ENCODE measurements at places on chromosomes 1 and 21.

GRCh38 chr1:225319871-225320270 is 108.0 kb downstream of the LBR start:
- DNase-seq = no peak

GRCh38 chr1:44701141-44701573 is 26.6 kb downstream of the ARMH1 start:
- no peak for DNase-seq

DNA sequence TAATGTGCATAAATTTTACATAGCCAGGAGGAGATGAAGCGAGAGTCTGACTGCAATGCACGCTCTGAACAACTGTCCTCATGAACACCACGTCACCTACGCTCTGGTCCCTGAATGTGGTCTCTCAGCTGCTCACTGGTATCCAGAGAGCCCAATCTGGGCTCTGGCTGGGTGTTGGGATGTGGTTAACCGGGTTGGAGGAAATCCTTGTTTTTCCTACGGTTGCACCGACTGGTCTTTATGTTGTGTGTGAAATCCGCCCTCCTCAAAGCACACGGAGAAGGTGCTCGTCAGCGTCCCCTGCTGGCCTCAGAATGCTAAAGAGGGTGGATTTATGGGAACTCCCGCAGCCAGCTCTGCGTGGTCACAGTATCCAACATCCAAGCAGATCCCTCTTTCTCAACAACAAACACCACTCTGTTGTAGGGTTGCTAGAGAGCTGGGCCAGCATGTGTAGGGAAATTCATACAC is 51.8 kb upstream of the FAM89A start:
- no peak for DNase-seq

GRCh38 chr1:11981378-11982009 is 1.2 kb downstream of the MFN2 start:
- no peak for DNase-seq

DNA sequence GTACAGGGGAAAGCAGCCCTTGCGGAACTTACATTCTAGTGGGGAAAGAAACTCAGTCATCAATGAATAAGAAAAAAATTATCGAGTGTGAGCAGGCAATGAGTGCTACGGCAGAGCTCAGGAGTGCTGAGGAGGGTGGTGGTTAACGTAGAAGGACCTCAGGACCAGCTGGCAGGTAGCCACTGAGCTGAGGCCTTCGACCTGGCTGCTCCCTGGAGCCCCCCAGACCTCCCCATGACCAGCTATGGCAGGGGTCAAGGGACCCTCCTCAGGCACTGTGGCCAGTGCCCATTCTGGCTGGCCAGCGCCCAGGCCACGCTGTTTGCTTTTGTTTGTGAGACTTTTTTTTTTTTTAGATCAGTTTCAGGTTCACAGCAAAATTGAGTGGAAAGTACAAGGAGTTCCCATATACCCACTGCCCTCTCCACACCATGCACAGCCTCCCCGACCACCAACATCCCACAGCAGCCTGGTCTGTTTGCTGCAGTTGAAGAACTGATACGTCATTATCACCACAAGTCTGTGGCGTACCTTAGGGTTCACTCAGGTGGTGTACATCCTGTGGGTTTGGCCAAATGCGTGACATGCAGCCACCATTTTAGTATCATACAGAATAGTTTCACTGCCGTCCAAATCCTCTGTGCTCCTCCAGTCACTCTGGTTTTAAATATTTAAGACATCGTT is 11.8 kb upstream of the TTC22 start:
- no peak for DNase-seq

DNA sequence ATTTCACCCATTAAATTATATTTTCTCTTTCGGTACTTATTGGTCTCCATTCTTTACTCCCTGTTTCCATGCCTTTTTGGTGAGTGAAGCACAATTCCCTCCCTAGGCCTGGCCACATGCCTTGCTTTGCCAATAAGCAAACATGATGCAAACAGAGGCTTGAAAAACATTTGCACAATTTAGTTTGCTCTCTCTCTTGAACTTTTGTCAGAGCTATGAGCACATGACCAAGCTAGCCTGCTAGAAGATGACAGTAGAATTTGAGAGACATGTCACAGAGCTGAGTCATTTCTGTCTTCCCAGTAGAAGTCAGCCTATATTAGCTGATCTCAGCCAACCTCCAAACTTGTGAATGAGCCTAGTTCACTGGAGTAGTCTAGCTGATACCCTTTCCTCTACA is 24.6 kb downstream of the ANGPTL3 start:
- DNase-seq = no peak

DNA sequence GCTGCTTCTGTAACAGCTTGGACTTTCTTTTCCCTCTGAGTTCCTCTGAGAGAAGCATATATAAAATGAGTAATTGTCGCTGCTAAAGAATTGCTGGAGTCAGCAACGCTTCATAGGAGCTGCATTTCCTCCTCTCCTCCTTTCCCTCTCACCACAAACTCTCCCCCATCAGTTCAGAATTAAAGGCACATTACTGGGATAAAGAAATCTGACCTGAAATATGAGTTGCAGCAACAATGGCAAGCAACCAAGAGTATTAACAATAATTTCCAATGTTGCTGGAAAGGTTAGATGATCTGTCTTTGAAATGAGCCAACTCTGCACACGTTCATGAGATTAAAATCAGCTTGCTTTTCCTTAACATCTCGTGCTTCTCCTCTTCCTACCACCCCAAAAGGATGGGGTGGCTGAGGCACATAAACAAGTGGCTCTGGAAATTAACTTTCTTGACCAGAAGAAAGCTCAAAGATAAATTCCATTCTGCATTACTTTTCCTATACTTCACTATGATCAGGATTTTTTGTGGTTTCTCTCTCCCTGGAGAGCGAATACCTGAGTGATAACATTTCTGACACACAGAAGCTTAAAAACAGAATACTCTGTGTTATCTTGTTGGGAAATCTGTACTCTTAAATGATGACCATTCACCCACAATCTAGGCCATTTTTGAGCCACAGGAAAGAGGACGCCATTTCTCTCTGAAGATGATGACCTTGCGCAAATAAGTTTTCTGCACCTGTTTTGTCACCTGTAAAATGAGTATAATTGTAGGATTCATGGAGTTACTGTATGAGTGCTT is 90.2 kb downstream of the TGFBR3 start:
- no peak for DNase-seq

DNA sequence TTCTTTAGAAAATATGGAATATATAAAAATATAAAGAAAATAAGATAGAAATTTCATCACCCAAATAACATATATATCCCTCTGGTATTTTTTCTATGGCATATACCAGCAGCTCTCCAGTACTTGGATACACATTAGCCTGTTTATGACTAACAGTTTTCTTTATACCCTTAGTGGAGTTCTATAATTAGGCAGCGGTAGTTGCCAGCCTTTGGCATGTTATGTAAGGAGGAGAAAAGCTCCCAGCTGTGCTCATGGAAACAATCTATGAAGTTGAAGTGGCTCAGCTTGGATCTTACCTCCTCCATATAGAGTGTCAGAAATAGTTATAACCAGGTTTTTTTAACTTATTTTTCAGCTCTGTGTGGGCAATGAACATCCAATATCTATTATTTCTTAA is 1636.8 kb downstream of the AMY1C start:
- no peak for DNase-seq

DNA sequence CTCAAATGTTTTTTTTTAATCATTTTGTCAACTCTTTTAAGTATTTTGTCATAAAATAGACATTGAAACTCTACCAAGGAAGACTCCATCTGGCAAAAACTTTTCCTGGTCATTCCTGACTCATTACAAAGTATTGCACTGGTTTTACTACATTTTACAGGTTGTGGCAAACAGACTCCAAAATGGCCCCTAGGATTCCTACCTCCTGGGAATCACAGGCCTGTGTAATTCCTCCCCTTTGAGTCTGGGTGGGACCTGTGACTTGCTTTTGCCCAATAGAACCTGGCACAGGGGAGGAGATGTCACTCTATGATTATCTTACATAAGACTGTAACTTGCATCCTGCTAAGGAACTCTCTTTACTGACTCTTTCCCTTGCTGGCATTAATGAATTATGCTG is 123.6 kb upstream of the KCNJ6 start:
- DNase-seq = no peak

DNA sequence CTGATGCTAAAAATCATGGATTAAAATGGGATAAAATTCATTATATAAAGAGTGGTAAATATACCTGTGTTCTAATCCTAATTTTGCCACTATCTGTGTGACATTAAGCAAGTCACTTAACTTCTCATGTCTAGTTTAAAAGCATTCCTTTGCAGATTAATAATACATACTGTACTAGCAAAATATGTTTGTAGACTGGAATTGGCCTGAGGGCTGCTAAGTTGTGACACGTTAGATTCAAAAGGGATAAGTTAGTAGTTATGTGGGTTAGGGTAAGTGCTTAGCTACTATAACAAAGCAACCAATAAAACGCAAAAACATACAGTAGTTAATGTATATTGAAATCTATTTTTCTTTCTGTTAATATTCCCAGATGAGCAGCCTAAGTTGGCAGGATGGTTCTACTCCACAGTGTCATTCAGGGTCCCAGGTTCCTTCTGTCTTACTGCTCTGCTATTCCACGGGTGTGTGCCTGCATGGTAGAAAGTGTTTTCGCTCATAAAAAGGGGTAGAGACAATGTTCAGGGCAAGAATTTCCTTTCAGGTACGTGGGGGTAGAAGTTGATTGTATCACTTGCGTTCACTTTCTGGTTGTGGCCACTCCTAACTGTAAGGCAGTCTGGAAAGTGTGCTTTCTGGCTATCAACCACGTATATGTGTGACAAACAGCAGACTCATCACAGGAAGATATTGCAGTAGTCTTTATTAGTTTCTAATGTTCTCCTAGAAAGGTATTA is 239.8 kb downstream of the NFIA start:
- no peak for DNase-seq

DNA sequence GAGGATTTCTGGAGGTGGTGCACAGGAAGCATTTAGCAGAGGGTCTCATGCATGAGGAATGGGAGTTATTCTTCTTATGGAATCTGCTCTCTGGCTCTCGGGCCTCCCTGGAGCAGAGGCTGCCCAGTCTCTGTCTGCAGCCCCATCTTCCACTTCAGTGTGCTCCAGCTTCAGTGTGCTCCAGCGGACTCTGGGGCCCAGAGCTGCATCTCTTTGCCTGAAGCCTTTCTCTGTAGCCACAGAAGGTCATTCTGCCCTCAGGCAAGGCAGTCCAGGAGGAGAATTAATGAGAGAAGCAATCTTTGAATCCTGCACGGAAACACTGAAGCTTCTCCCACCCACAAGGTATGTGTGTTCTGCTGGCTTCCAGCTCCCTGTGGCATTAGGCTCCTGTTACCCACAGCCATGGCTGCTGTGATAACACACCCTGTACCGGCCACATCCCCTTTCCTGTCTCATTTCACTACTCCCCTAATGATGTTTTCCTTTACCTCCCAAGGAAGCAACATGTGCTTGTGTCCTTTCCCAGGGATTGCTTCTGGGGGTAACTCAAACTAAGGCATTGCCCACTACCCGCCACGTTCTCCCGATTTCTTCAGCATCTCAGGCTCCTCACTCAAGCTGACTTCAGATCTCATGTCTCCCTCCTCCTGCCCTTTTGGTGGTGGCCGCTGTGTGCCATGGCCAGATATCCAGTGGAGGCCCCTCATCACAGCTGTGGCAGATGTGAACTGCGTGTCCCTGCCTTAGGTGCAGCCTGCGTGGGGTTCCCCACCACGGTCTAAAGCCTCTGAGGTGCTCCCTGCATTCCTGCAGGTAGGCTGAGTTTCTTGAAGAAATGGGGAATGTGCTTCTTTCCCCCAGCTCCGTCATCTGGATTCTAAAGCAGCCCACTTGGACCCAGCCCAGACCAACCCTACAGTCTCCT is 181.2 kb upstream of the GALNT2 start:
- no peak for DNase-seq

DNA sequence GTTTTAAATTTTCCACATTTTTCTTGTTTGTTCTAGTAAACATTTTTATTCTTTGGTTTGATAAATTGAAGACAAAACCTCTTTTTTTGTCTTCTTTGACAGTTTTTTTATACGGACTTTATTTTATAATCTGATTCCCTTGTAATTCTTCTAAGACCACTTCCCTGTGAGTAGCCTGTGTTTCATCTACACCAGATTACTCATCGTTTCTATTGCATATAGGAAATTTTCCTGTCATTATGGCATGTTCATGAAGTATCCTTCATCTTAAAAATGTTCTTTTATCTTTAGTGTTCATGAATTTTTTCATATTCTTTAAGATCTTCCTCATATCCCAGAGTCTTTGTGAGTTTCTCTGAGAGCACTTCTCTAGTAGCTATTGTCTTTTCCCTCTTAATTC is 109.8 kb downstream of the USP25 start:
- no peak for DNase-seq

GRCh38 chr1:160093624-160094290 is 4.7 kb downstream of the IGSF8 start:
- DNase-seq = no peak

- peak; percentile 64 for DNase-seq
Observed at GRCh38 chr1:7549277-7550161, 221.6 kb upstream of the VAMP3 start.

DNA sequence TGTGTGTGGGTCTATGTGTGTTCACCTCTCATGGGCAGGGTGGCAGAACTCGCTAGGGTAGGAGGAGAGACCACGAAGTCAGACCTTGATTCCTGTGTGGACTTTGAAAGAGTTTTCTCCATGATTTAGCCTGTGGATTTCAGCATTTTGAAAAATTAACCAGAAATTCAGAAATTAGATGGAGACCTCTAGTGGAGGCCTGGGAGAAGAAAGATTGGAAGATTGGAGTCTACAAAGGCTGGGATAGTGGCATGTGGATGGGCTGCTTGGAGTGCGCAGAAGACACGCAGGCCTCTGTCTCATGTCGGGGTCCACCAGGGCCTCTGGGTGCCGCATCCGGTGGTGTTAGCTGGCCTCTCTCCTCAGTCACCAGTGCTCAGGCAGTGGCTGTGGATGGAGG is 18.9 kb upstream of the IGSF5 start:
- DNase-seq = no peak

DNA sequence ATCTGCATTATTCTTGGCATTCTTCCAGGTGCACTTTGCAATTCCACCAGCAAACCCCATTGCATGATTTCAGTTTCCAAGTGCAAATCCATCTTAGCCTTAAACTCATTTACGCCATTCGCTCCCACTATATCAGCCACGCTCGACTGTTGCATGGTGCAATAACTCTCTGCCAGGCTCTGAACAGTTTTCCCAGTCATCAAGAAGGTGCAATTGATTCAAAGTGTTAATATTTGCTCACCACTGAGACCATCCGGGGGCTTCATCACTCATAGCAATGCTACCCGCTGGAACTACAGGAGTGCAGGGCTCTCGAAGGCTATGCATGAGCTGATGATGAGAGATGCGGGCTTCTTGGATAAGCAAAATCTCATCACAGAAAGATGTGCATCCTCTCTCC is 488.2 kb downstream of the OMA1 start:
- DNase-seq = no peak

- DNase-seq = no peak
Observed at GRCh38 chr1:197150336-197151005, 4.0 kb upstream of the ASPM start.

DNA sequence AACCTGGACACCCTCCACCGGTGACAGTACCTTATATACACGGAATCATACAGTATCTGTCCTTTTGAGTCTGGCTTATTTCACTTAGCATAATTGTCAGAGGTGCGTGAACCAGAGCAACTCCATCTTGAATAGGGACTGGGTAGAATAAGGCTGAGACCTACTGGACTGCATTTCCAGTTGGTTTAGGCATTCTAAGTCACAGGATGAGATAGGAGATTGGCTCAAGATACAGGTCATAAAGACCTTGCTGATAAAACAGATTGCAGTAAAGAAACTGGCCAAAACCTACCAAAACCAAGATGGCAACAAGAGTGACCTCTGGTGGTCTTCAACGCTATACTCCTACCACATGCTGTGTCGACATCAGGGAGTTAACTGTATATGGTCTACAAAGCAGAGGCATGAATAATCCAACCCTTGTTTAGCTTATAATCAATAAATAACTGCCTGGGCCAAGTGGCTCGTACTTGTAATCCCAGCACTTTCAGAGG is 1.4 kb upstream of the FDPS start:
- no peak for DNase-seq
